ENCODE measurements at places on chromosomes 12 and 14. TPM values are rescaled to one million over a fixed set of nuclear protein-coding genes. Genes with fewer than 3 reads are reported as not detected.
A peak's percentile ranks its signal among the peaks of the same experiment; 100 is the strongest.

GRCh38 chr14:31572955-31573354 lies 11.8 kb downstream of the NUBPL start:
- DNase-seq, result no peak

- no peak for DNase-seq
Observed at GRCh38 chr14:69247676-69248440, 12.1 kb upstream of the GALNT16 start.

DNA sequence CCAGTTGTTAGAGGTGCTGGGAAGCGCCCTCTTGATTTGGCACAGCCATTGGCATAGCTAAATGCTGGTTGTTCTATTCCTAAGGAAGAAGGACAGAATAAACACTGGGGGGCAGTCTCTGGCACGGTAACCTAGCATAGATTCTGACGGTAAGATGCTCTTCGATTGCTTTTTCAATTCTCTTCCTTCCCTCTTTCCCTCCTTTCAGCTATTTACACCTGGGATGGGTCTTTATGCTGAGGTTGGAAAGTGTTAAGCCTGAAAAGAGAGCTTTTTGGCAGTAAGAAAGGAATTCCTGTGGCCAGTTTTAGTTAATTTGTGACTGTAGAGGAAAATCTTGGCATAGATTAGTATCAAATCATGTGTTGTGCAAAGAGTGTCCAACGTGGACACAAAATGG lies 162.8 kb downstream of the SNAPC1 start:
- no peak for DNase-seq

DNA sequence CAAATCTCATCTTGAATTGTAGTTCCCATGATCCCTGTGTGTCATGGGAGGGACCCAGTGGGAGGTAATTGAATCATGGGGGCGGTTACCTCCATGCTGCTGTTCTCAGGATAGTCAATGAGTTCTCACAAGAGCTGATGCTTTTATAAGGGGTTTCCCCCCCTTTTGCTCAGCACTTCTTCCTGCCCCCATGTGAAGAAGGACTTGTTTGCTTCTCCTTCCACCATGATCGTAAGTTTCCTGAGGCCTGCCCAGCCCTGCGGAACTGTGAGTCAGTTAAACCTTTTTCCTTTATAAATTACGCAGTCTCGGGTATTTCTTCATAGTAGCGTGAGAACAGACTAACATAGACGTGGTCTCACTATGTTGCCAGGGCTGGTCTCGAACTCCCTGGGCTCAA lies 56.1 kb upstream of the EIF5 start:
- DNase-seq, result no peak

- no peak for DNase-seq
Observed at GRCh38 chr12:9070351-9070750, 45.4 kb downstream of the A2M start.

DNA sequence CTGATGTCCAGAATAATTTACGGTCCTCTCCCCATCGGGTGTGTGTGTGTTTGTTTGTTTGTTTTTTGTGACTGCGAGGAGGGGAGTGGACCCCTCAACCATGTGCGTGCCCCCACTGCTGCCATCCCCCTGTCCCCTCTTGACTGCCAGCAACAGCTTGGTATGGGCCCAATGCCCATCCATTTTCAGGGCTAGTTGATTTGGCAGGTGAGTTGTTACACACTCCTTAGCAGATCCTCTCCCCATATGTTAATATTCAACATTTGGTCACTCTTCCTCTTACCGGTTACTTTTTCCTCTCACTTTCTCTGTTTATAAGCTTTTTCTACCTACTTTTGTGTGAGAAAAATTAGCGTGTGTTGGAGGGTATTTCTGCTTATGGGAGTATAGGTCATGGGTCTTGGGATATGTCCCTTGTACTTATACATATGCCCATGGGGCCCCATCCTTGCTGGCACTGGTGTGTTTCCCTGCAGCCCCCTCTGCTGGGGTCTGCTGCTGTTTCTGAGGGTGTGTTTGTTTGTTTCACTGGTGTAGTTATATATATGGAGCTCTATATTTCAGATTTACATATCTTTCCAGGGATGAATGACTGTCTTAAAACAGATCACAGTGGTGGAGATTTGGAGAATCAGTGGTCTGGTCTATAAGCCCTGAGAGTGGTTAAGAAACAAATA lies 33.8 kb downstream of the ZFHX2 start:
- no peak for DNase-seq

GRCh38 chr12:53059434-53060063 lies 9.7 kb downstream of the TNS2 start:
- DNase-seq, result no peak

GRCh38 chr14:74647678-74648461 lies 35.8 kb upstream of the LTBP2 start:
- no peak for DNase-seq

- no peak for DNase-seq
Observed at GRCh38 chr12:41724216-41724615, 420.5 kb downstream of the GXYLT1 start.

- DNase-seq, result no peak
Observed at GRCh38 chr12:94557746-94558295, 92.5 kb downstream of the TMCC3 start.

DNA sequence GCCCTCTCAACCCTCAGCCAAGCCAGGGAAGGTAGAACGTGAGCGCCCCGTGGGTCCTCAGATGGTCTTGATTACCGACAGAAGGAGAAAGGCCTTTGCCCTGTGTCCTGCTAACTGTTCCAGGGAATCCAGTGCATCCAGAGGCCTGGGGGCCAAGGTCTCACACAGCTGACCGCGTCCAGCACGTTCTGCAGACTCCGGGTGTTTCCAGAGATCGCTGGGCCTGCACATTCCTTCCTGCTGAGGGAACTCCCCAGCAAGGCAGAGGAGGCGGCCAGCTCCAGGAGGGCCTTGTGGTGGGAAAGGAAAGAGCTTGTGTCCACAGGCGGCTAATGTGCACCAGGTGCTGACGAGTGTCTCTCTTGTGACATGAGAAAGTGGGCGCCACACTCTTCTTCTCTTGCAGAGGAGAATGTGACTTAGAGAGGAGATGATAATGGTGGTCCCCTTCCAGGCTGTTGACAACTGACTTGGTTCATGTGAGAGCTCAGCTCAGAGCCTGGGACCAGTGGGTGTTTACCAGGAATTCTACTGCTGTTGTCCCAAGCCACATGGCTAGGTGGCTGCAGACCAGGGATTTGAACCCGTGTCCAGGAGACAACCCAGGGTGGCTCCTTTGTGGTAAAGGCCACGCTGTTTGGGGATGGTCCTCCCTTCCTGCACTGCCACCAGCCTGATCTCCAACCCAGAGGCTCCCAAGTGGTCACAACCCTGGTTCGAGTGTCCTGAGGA lies 46.8 kb upstream of the DLK1 start:
- DNase-seq, result peak; percentile 72

- DNase-seq, result no peak
Observed at GRCh38 chr12:121778567-121779421, 14.7 kb downstream of the RHOF start.

DNA sequence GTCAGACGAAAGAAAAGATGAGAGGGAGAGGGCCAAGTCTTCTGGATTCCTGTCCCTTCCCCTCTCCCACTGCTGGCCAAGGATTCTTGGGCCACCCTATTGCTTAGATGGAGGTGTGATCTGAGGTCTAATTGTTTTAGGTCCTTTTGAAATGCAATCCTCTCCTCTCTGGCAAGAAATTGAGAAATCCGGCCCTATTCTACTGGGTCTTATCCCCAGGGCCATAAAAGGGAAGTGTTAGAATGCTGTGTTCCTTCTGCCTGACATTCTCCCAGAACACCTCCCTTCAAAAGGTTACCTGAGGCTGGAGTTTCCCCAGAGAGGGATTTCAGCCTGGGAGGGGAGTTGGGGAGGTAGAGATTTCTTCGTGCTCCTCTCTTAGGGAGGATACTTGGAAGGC lies 4.4 kb downstream of the WNT5B start:
- no peak for DNase-seq

- no peak for DNase-seq
Observed at GRCh38 chr14:22512106-22512814, 76.8 kb downstream of the DAD1 start.

DNA sequence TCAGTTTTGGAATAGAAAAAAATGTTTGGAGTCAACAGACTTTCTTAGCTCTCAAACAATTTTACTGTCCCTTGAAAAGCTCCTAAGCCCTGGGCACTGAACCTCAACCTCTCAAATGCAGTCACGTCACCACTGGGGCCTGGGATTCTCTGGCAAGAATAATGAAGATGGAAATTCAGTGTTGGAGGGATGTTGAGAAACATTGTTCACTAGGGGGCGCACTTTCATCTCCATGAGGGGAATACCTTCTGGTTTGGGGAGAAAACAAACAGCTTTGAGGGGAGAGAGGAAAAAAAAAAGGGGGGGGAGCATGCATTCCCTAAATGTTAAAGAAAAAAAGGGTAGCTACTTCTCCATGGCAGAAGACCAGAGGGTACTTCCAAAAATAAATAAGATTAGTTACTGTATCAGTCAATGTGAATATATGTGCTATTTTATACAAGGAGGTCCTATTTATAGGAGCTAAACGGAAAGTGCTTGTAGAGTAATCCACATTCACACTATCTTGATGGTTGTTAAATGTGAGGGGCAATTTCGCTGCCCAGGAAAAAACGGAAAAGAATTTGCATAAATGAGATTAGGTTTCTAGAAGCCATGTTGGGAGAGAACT lies 5.8 kb upstream of the TBPL2 start:
- peak; percentile 66 for DNase-seq

- DNase-seq, result no peak
Observed at GRCh38 chr14:21095430-21096205, 2.8 kb downstream of the ZNF219 start.

GRCh38 chr14:77914073-77914721 lies 114.3 kb downstream of the ADCK1 start:
- DNase-seq, result no peak

GRCh38 chr12:27309293-27309994 lies 23.2 kb upstream of the BMAL2 start:
- DNase-seq, result no peak

DNA sequence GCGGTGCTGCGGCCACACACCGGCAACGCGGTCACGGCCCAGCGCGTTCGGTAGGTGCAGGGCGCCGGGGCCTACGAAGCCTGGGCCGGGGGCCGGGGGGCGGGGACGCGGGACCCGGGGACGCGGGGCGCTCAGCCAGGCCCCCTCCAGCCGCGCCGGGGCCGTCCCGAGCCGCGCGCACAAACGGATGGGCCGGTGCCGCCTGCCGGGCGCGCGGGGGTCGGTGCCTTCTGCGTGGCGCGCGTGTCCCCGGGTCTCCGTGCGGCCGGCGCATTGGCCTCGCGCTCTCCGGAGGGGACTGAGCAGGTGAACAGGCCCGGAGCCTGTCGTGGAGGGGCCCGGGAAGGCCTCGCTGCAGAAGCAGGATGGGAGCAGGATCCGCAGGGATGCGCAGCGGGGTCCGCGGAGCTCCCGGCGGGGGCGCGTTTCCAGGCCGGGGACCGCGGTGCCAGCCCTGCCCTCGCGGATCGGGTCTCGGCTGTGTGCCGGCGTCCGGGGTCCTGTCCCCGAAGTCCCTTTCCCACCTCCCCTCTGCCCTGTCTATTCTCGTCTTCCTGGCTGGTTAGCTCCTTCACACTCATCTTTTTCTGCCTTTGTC lies 421 bp downstream of the GLT1D1 start:
- no peak for DNase-seq

GRCh38 chr14:95488376-95489213 lies 27.9 kb downstream of the SYNE3 start:
- no peak for DNase-seq

DNA sequence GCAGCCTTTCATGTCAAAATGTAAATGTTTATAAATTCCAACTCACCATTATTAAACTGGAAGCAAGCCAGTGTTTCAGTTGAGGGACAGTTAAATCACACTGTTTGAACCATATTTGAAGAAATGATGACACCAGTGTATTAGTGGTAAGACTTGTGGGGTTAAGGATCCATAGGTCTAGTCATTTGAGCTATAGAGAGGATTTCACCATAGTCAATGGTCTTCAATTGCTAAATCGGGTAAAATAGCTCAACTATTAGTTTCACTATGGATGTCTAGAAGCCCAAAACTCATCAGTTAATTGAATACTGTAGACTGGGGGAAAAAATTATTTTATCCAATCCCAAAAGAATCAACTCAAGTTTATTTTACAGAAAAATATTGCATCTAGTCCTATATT lies 659.1 kb downstream of the NRXN3 start:
- no peak for DNase-seq

- DNase-seq, result no peak
Observed at GRCh38 chr12:52295663-52296062, 4.3 kb upstream of the KRT81 start.

- DNase-seq, result no peak
Observed at GRCh38 chr12:11746024-11746771, 96.7 kb downstream of the ETV6 start.

DNA sequence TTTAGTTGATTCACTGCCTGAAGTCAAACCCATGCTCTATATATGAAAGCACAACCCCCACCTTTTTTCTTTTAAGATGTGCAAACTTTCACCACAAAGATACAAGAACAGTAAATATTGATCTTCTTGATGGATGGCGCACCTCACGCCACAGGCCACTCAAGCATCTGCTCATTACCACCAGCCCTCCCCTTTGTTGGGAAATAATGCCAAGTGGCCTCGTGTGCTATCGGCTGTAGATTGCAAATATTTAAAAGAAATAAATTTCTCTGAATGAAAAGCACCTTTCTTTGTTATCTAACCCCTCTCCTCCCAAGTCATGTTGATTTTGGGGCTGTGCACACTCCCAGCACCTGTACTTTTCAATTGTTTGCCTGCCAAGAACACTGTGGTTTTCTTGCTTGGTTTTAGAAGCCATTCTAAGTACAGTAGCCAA lies 122.7 kb downstream of the C12orf42 start:
- no peak for DNase-seq

The LRRC10 gene
- not detected for polyA plus RNA-seq

The TPH2 gene
- polyA plus RNA-seq, result not detected

The TAS2R50 gene
- not detected for polyA plus RNA-seq

The HOXC4 gene
- not detected for polyA plus RNA-seq

The GPR68 gene
- polyA plus RNA-seq, result 0.17 TPM

The FGF6 gene
- not detected for polyA plus RNA-seq

The HOTAIR gene
- polyA plus RNA-seq, result not detected

The IRAK3 gene
- polyA plus RNA-seq, result 1.3 TPM

The SLC6A15 gene
- polyA plus RNA-seq, result not detected

All from liver (tissue), 10 donors.